Bronchial epithelial cell (primary cell): ENCODE measurements at places on chromosomes 1 and 21.

DNA sequence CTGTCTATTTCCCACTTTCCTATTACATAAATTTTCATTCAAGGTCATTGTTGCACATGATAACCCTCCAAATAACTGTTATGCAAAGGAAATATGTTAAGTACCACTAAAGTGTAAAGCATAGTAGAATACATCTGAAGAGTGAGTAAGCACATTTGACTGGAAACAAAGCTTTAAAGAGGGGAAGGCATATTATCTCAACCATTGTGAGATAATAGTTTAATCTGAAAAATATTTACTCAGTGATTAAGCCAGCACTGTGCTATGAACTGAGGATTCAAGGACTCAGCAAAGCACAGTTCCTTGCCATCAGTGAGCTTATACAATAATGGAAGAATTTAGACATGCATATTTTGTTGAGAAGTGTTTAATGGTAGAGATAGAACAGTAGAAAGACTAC is 127.4 kb downstream of the HMCN1 start:
- peak; percentile 62 for DNase-seq

- DNase-seq: peak; percentile 55
Observed at GRCh38 chr1:176998183-176998795, 166.2 kb downstream of the ASTN1 start.

- no peak for DNase-seq
Observed at GRCh38 chr1:117577191-117577885, 28.5 kb upstream of the TENT5C start.

- DNase-seq: no peak
Observed at GRCh38 chr1:3597599-3597964, 13.7 kb downstream of the MEGF6 start.

DNA sequence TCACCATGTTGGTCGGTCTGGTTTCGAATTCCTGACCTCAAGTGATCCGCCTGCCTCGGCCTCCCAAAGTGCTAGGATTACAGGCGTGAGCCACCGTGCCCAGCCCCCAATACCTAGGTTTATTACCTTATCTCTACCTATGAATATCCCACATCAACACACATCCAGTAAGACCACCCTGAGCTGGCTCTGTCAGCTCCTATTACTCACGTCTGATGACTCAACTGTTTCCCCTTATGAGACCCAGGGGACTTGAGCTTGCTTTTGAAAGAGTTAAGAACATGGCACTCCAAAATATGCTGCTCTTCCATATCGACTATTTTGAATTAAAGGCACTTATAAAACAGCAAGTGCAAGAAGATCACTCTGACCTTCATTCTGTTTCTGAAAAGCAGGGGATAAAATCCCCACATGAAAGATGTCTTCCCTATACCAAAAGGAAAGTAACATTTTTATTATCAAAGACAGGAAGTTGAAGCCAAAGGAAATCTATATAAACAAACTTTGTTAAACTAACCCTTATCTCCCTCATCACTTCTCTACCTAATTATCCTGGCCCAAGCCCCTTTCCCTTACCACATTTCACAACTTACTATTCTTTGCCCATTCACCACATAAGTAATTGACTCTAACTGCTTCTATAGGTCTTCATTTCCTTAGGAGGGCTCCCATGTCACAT is 41.3 kb upstream of the OSBPL9 start:
- no peak for DNase-seq

GRCh38 chr21:31332525-31332924 is 11.5 kb downstream of the TIAM1 start:
- DNase-seq: no peak
